Stimulated activated CD8-positive, alpha-beta memory T cell treated with anti-CD3 and anti-CD28 coated beads, Interleukin-7, amount 100 ng/mL, for 1 hour (primary cell): ENCODE measurements at places on chromosomes 5 and 9.

DNA sequence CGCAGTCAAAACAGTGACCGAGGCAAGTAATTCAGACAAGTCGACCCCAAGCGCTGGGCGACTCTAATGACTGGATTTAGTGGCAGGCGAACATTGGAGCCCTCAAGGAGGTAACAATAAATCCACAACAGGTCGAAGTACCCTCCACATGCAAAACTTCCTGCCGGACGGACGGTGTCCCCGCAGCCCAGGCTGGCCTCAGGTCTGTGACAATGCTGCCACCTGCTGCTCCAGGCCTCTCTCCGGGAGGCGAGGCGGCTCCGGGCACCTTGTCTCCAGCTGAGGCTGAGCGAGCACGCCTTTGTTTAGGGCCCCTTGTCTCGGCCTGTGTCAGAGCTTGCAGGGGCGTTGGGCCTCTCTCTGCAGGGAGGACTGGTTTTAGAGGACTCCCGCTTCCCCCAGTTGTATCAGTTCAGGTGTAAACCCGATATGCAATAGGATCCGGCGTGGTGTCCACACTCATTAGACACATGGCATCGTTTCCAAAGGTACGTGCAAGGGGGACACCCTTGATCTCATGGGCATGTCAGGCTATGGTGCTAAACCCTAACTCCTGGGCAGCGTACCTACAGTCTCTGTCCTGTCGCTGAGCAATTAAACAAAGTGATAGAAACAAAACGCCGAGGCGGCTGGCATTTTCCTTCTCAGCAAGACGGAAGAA is 628.0 kb upstream of the ADAMTS16 start:
- no peak for DNase-seq

- DNase-seq, result no peak
Observed at GRCh38 chr5:67495072-67495471, 298.5 kb upstream of the CD180 start.

DNA sequence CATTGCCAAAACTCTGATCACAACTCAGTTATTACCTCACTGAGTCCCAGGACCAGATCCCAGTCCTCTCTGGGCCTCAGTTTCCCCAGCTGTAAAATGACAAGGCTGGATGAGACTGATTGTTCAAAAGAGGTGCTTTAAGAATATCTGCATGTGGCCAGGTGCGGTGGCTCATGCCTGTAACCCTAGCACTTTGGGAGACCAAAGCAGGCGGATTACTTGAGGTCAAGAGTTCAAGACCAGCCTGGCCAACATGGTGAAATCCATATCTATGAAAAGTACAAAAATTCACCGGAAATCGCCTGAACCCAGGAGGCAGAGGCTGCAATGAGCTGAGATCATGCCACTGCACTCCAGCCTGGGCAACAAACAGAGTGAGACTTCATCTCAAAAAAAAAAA is 8.3 kb downstream of the ATOX1 start:
- no peak for DNase-seq

- DNase-seq, result no peak
Observed at GRCh38 chr9:36007316-36007708, 29.4 kb upstream of the RECK start.

DNA sequence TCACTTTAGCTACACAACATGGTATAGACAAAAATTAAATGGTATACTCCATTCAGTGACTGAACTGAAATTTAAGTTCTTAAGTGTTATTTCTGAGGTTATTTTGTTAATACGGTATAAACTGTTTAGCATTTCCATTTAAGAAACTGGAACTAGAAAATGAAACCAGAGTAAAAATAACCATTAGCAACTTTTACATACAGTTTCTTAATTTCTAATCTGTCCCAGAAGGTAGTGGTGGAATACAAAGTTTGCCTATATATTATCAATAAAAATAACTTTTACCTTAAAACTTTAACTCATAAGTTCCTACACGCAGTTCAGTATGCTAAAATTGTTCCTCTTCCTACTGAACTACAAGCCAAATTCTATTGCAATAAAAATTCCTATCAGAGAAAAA is 10.3 kb downstream of the GOLPH3 start:
- DNase-seq, result no peak

- no peak for DNase-seq
Observed at GRCh38 chr5:142634216-142635011, 51.5 kb downstream of the FGF1 start.

- DNase-seq, result no peak
Observed at GRCh38 chr9:128434340-128434739, 13.7 kb downstream of the CERCAM start.

DNA sequence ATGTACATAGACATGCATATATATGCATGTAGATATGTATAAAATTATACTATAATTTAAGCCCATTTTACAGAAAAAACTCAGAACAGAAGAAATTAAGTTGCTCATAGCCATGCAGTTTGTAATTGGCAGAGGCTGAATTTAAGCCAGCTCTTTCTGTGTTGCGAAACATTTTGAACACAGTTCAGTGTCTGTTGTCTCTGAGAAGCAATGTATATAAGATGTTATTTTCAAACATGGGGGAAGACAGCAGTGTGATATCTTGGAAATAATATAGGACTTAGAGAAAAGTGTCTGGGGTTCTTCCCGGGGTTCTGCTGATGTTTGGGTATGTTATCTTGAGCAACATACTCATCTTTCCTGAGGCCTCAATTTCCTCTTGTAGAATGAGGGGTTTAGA is 37.6 kb downstream of the SVEP1 start:
- DNase-seq, result no peak

DNA sequence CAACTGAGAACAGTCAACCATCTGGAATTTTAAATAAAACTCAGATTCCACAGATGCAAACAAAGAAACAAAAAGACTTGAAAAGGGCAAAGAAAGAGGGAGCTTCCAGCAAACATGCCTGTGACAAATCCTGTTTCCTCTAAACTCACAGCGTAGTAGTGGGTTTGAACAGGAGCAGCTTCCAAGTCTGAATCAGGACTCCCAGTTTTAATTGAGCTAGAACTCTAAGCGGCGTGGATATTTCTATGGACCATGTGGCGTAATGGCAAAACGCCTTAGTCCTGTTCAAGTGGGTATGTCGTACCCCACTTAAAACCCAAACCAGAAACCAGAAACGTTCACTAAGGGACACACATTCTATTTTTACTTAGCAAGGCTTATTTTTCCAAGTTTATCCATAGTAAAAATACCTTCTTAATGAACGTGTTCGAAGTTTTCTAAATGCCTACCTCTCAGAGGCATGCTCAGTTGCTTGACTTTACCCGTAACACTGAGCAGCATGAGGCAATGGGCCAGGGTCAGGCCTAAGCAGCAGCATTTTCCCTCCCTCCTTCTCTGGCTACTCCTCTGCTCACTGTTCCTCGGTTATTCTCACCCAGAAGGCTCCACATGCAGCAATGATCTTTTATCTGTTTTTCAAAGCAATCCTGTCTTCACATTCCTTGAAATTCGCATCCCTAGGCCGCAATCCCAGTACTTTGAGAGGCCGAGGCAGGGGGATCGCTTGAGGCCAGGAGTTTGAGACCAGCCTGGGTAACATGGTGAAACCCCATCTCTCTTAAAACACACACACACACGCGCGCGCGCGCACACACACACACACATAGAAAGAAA is 77.9 kb downstream of the FNBP1 start:
- DNase-seq, result no peak

- no peak for DNase-seq
Observed at GRCh38 chr5:76219636-76220035, 136.5 kb downstream of the SV2C start.

DNA sequence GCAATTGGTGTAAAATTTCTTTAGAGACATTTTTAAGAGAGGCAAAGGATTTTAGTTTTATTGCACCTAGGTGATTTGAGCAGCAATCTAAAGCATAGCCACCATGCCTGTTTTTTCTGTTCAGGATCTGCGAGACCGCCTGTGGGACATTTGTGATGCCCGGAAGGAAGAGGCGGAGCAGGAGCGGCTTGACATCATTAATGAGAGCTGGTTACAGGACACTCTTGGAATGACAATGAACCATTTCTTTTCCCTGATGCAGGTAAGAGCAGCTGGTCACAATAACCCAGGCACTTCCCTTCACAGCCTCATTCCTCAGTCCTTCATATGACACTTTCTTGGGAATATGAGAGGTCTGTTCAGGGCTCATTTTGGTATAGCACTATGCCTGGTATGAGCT is 103.2 kb upstream of the IL7R start:
- no peak for DNase-seq

GRCh38 chr9:12922224-12922866 is 147.5 kb downstream of the LURAP1L start:
- no peak for DNase-seq

GRCh38 chr9:75128535-75128934 is 40.2 kb downstream of the OSTF1 start:
- DNase-seq, result no peak

DNA sequence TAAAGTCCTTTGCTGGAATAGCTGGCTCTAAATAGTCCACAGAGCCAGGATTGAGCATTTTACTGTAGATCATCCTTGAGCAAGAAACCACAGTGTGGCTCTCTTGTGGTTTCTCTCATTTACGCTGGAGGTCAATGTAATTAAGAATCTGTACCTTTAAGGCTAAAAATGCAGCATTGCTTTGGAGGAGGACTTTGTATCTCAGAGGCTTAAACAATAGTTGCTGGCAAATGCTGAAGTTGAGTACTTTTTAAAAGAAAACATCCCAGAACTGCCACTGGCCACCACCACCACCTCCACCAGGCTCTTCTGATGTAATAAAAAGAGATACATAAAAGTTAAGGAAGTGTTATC is 177.3 kb upstream of the ADAMTSL1 start:
- no peak for DNase-seq

- no peak for DNase-seq
Observed at GRCh38 chr5:173534031-173534430, 82.4 kb downstream of the BOD1 start.

- no peak for DNase-seq
Observed at GRCh38 chr9:92522983-92523970, 12.5 kb downstream of the ECM2 start.

DNA sequence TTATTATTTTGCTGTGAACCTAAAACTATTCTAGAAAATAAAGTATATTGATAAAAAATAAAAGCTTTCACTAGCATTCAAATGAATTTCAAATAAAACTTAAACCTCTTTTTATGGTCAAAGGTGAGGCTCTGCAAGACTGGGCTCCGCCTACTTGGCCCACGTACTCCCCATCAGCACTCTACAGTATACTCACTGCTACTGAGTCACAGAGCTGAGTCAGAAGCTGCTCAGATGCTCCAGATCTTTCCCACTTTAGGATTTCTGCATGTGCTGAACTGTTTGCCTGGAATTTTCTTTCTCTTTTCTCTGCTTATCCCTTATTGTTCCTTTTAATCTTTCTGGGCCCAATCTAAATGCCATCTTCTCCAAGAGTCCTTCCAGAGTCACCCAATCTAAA is 331.9 kb upstream of the CCNG1 start:
- no peak for DNase-seq

DNA sequence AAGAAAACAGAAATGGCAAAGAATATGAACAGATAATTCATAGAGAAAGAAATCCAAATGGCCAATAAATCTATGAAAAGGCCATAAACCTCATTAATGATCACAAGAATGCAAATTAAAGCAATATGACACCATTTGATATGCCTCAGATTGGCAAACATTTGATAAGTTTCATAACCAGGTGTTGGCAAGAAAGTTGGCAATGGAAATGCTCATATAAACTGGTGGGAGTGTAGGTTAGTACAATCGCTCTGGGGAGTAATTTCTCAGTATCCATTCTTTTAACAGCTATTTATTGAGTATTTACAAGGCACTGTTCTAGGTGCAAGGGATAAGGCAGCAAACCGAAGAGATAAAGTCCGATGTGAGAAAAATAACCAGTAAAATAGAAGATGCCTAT is 154.5 kb downstream of the TTLL11 start:
- no peak for DNase-seq

DNA sequence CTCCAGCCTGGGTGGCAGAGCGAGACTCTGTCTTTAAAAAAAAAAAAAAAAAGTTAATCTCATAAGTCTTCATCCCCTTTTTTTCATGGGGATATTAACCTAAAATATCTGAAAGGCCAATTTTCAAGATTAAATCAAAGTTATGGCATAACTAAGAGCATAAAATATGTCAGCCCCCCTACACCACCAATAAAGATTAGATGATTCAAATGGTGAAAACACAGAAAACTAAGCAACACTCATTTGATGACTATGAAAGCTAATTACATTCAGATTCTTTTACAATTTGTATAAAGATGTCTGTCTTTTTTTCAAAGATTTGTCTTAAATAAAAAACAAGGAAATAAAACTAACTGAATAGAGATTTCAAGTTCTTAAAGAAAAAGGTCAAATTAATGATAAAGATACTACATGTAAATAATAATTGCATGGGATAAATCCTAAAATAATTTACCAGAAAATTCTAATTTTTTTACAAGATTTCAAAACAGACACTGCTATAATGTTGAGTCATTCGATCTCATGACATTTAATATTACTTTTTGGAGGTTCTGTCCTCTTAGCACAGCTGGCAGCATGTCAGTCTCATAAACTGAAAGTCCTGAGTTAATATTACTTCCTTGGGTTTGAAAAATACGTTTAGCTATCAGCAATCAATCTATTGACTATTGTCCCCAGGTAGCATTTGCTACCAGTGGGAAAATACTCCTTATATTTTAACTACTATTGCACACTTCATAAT is 112.9 kb downstream of the KIAA0825 start:
- DNase-seq, result no peak

GRCh38 chr5:107597803-107598202 is 72.9 kb downstream of the EFNA5 start:
- no peak for DNase-seq

DNA sequence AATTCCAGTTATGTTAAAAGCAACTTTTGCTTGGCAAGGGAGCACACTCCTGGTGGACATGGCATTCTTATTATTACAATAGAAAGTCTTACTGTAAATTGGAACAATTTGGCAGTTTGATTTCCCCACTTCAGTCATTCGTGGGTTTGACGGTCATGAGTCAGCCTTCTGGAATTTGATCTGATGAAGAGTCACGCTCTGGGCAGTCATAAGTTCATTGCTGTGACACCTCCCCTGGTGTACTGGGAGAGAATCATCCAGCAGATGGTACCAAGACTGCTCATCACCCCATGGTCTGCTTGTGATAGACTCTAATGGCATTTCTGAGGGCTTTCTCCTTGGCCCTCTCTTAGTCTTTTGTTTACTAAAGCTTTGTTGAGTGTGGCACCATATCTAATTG is 53.8 kb downstream of the GLRA1 start:
- no peak for DNase-seq

GRCh38 chr5:178201221-178201926 is 3.0 kb upstream of the HNRNPAB start:
- no peak for DNase-seq

GRCh38 chr5:67462147-67462546 is 265.5 kb upstream of the CD180 start:
- DNase-seq, result no peak
